ENCODE measurements at places on chromosomes 11 and 22. TPM values are rescaled to one million over a fixed set of nuclear protein-coding genes. Genes with fewer than 3 reads are reported as not detected.

- DNase-seq, result no peak
Observed at GRCh38 chr11:89433278-89433677, 57.9 kb downstream of the NOX4 start.

GRCh38 chr22:44289414-44290171 lies 23.2 kb downstream of the SHISAL1 start:
- DNase-seq, result no peak

GRCh38 chr11:114915871-114916805 lies 237.8 kb downstream of the NXPE2 start:
- DNase-seq, result no peak

- no peak for DNase-seq
Observed at GRCh38 chr22:17540481-17540880, 22.8 kb upstream of the SLC25A18 start.

DNA sequence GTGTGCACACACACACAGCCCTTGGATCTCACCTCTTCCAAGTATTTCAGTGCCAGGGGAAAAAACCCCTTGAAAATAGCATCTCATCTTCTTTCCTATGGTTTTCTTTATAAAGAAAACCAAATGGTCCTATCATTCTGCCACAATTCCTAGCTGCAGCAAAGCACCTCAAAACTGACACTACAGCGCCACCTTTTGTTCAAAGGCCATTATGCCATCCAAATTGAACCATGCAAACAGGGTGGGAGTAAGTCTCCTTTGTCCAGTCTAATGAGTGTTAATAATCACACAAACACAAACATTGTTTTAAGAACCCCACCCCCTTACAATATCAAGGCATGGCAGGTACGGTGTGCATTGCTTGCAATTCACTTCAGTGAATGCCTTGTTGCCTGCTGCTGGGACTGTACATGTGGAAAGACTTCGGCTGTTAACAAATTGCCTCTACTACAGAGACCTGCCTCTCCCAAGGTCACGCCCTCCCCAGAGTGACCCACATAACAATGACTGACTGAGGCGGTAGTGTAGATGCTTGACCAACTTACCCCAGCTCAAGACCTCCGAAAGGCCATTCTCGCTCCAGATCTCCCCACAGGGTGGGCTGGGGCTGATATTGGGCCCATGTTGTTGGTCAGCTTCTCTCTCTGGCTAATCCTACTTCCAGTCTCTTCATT lies 31.7 kb downstream of the FAM181B start:
- no peak for DNase-seq

GRCh38 chr11:103051981-103052380 lies 40.0 kb downstream of the DCUN1D5 start:
- no peak for DNase-seq

DNA sequence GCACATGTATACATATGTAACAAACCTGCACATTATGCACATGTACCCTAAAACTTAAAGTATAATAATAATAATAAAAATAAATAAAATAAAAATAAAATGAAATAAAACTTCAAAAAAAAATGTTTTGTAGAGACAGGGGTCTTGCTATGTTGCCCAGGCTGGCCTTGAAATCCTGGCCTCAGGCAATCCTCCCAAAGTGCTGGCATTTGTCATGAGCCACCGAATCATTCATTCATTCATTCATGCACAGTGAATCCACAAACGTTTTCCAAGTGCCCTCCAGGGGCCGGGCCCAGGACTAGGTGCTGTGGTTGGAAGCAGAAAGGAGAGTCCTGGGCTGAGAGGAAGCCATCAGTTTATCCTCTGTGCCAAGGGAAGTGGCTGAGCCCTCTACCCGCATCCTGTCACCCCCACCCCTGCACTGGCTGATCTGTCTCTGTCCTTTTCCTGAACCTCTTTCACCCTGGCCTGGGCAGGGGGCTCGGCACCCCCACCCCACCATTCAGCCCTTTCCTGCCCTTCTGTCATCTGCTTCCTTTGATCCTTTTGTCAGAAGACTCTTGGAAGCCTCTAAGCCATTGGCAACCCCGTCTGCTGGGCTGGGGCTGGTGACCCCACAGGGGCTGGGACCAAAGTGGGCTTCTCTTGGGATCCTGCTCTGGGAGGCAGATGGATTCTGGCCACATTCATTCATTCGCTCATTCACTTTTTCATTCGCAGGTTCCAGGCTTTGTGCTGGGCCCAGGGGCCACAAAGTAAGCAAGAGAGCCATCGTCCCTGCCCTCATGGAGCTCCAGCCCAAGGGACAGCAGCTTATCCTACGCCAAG lies 84.3 kb downstream of the IGLL1 start:
- DNase-seq, result peak; percentile 2

DNA sequence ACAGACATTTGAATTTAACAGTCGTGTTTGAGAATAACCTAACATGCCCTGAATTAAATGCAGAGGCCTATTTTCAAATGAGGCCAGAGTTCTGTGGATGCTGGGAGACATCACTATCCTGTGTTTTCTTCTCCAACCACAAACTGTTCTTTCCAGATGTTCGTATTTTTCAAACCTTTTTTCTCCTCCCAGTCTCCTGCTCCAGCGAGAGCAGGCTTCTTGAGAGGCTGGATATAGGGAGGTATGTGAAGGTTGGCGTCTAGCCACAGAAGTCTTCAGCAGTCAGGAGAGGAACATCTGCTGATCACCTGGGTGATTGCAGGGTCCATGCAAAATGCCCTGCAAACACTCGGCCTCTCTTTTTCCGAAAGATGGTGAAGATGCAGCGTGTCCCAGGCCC lies 126.3 kb downstream of the C11orf91 start:
- DNase-seq, result no peak

DNA sequence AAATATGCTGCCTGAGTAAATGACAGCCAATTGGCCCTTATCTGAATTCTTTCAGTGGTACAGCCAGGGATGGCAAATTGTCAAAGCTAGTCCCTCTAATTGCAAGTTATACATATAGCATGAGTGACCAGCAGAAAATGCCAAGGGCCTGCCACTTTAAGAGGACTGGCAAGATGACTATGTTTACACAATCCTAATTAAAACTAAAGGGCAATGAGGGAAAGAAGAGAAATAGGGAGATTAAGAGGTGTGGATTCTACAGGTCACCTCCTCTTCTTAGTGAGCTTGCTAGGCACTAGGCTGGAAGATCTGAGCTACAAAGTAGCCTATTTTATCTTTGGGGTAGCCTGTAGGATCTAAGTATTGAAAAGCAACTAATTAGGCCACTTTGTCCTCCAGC lies 13.5 kb downstream of the NUMA1 start:
- no peak for DNase-seq

OR56A1 gene
- not detected for polyA plus RNA-seq

SHANK2 gene
- polyA plus RNA-seq, result 0.23 TPM

DEUP1 gene
- not detected for polyA plus RNA-seq

Measured in right cardiac atrium (tissue), 5 donors.